ENCODE measurements at places on chromosomes 7 and 10.

DNA sequence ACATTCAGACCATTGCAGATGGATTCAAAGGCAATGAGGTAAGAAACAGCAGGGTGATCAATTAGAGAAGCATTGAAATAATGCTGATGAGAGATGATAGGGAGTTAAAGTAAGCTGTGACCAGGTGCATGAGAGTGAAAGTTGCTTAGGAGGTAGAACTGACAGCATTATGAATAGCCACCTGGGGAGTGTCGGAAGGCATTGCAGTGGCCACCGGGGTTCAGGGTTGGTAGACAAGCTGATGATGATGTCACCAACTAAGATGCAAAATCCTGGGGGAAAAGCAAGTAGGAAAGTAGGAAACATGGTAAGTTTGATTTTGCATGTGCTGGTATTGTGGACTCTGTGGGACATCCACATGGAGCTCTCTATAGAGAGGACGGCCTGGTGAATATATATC lies 211.9 kb upstream of the ETV1 start:
- DNase-seq, result no peak

DNA sequence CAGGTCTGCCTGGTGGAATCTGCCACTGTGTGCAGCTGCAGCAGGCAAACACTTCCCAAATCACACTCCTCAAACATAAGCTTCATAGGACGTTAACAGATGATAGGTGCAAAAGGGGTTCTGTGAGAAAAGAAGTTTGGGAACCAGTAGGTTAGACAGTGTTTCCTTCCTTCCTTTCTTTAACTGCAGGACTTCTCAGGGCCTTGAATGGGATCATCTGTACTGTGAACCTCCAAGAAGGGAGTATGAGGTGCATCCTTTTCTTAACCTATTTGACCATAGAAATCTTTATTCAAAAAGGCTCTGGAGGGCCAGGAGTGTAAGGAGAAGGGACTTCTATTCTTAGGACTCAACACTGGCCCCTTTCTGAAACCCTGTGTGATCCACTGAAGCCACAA lies 33.0 kb downstream of the CAMK2B start:
- no peak for DNase-seq

- DNase-seq, result no peak
Measured at GRCh38 chr7:50970092-50970491, 187.4 kb upstream of the GRB10 start.

DNA sequence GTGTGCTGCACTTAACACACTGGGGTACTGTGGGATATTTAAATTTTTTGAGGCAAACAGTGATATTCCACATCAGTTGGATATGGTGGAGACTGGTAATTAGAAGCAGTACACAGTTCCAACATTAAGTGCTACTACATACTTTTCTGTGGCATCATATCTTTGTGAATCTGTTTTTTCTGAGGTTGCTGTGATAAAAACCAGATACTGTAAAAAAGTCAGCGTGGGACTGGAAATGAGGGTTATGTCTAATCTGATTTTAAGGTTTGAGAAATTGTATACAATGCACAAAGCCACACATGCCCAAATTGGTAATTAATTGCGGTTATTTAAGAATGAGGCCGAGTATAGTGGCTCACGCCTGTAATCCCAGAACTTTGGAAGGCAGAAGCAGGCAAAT lies 41.2 kb downstream of the TBC1D12 start:
- DNase-seq, result no peak

DNA sequence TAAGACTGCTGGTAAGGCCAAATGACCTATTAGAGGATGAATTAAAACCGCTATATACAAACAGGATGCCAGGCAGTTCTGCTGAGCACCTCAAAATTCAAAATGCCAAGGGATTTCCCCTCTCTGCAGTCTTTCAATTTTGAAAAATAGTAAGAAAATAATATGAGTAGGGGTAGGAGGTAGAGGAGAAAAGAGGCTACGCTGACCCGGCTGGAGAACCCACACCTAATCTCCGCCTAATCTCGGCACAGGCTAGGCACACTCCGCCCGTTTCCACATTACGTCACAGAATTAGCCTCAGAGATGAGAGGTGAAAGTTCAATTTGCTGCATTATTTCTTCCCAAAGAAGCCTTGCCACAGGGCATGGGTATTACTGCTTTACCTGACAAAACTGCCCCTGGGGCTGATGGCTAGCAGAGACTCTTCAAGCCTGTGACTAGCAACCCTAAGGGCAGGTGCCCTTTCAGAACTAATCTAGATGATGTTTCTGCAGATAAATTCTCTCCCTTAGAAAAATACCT lies 21.3 kb upstream of the SPOCK2 start:
- DNase-seq, result no peak

DNA sequence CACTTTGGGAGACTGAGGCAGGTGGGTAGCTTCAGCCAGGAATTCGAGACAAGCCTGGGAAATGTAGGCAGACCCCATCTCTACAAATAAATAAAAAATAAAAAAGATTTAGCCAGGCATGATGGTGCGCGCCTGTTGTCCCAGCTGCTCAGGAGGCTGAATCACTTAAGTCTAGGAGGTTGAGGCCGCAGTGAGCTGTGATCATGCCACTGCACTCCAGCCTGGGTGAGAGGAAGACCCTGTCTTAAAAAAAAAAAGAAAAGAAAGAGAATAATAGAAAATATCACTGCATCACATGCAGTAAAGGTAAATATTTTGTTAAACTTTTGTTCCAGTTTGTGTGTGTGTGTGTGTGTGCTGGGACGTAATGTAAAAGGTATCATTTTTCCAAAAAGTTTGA lies 3.0 kb downstream of the STRIP2 start:
- DNase-seq, result no peak

GRCh38 chr10:20893297-20893696 lies 3.8 kb downstream of the NEBL start:
- no peak for DNase-seq

- DNase-seq, result no peak
Measured at GRCh38 chr10:102102421-102102820, 17.7 kb downstream of the LDB1 start.
